ENCODE measurements at places on chromosomes 4 and X. TPM values are rescaled to one million over a fixed set of nuclear protein-coding genes. Genes with fewer than 3 reads are reported as not detected.

The COX7B2 gene
- not detected for total RNA-seq

The CXCL6 gene
- not detected for total RNA-seq

The YY2 gene
- 2.4 TPM for total RNA-seq

The SERPINA7 gene
- 0.20 TPM for total RNA-seq

The FAM241A gene
- 2.0 TPM for total RNA-seq

The BEX5 gene
- total RNA-seq = 12.7 TPM

DNA sequence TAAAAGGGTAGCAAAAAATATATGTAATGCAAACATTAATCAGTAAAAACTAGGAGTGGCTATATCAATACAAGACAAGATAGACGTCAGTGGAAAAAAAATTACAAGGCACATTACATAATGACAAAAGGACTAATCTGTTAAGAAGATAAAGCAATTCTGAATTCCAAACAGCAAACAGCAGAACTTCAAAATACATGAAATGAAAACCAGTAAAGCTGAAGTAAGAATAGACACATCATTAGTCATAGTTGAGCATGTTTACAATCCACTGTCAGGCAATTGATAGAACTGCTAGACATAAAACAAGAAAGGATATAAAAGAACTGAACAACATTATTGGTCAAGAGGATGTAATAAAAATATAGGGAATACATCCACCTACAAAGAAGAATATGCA lies 12.2 kb downstream of the SULT1B1 start:
- H3K4me3 ChIP-seq = no peak overlapping the region
- DNase-seq = no peak

GRCh38 chr4:123403080-123403604 lies 6.5 kb downstream of the SPRY1 start:
- H3K27ac ChIP-seq = no peak overlapping the region
- no peaks in the 10 kb centered on the region for H3K27me3 ChIP-seq
- no peaks in the 10 kb centered on the region for H3K4me1 ChIP-seq
- no peaks in the 10 kb centered on the region for H3K36me3 ChIP-seq

- DNase-seq = no peak
- no peaks in the 10 kb centered on the region for H3K36me3 ChIP-seq
- no peak overlapping the region for H3K4me3 ChIP-seq
- H3K4me1 ChIP-seq = no peaks in the 10 kb centered on the region
- H3K27ac ChIP-seq = no peak overlapping the region
Measured at GRCh38 chr4:165154482-165154881, 41.8 kb upstream of the TMEM192 start.

DNA sequence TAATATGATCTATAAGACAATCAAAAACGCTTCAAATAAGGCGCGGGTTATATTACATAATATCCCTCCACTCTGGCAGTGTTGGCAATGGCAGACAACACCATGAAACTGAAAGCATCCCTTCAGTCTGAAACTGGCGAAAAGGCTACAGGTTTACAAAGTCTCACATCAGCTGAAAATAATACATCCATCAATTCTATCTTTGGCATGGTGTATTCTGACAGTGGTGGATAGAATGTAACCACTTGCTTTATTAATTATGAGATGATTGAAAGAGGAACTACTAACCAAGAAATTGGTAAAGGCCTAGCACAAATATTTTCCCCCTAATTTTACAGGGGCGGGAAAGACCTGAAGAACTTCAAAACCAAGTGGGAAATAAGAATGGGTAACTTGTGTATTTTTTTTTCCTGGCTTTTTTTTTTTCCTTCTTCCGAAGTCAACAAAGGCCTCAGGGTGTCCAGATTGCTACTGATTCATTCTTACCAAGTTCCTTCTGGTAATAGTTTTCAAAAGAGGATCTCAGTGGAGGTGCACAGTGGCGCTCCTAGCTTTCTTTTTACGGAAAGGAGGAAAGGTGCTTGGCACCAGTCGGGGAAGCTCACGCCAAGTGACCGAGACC lies 728 bp downstream of the UBA6 start:
- no peaks in the 10 kb centered on the region for H3K27me3 ChIP-seq
- peak overlapping the region; percentile 75 for H3K4me3 ChIP-seq
- no peaks in the 10 kb centered on the region for H3K36me3 ChIP-seq

GRCh38 chr4:42501624-42502401 lies 104.5 kb downstream of the SHISA3 start:
- no peaks in the 10 kb centered on the region for H3K36me3 ChIP-seq
- no peak overlapping the region for H3K27ac ChIP-seq
- no peaks in the 10 kb centered on the region for H3K27me3 ChIP-seq

DNA sequence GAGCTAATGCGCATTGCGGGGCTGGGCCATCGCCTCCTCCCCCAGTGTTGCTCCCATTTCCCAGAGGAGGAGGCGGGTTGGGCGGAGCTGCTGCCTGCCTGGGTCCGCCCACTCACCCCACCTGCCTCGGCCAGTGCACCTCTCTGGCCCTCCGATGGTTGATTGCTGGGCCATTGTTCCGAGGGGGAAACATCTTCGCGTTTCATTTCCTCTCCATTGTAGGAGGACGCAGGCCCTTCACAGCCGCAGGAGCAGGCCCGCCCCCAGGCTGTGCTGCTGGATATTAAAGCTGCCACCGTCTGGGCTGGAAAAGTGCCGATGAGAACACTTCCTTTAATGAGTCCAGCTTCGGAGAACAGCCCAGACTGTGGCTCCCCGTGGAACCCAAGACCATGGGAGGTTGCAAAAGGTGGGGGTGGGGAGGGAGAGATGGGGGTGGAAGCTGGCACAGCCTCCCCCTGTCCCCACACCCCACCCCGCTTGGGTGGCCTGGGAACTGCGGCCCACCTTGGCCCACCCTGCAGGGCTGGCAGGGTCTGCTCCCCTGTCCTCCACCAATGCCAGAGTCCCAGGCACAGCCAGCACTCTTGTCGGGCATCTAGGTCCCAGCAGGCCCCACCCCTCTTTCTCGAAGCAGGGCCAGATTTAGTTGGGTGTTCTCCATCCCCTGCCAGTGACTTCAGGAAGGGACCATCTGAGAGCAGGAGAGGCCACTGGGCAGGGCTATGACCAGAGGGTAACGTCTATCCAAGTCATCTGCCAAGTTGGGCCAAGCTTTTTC lies 96.6 kb downstream of the ADRA2C start:
- no peaks in the 10 kb centered on the region for H3K4me1 ChIP-seq
- DNase-seq = no peak
- H3K27me3 ChIP-seq = no peaks in the 10 kb centered on the region

- no peaks in the 10 kb centered on the region for H3K36me3 ChIP-seq
- H3K27ac ChIP-seq = no peak overlapping the region
- peak overlapping the region; percentile 19 for H3K4me3 ChIP-seq
Measured at GRCh38 chr4:125368146-125368545, 53.4 kb downstream of the FAT4 start.

- DNase-seq = no peak
- H3K4me1 ChIP-seq = no peaks in the 10 kb centered on the region
- H3K4me3 ChIP-seq = no peak overlapping the region
- no peaks in the 10 kb centered on the region for H3K27me3 ChIP-seq
- no peak overlapping the region for H3K27ac ChIP-seq
Measured at GRCh38 chr4:120688791-120689190, 233.7 kb downstream of the PRDM5 start.

DNA sequence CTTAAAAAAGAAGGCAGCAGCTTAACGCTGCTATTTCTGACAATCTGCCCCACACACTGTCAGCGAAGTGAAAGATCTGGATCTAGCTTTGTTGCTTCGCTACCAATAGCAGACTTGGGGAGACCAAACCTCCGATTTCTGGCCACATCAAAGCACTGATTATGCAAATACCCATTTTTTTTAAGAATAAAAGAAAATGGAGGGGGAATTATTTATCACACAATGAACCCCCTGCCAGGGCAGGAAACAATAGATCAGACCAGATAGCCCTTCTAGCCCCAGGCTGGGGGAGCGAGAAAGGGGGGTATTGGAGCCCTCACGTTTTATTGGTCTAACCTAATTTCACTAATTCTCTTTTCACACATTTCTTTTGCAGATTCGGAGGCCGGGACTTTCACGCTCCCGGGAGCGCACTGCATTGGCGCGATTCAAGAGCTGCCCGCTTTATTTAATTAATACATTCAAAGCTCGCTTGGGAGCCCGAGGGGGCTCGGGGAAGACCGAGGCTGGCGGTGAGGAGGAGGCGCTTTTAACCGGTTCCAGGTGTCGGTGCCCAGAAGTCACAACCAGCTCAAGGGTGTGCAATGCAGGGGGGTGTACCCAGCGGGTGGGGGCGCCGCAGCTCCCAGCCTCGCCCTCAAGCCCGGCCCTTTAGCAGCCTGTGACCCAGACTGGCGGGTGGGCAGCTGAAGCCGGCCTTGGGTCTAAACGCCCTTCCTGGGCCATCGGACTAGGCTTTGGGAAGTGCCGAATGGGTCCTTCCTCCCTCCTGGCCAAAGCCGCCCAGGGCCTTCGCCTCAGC lies 5.5 kb downstream of the NEUROG2 start:
- no peak overlapping the region for H3K27ac ChIP-seq
- H3K4me3 ChIP-seq = no peak overlapping the region
- H3K27me3 ChIP-seq = no peaks in the 10 kb centered on the region
- no peaks in the 10 kb centered on the region for H3K36me3 ChIP-seq
- H3K4me1 ChIP-seq = peaks cover 18% of the 10 kb centered on the region

DNA sequence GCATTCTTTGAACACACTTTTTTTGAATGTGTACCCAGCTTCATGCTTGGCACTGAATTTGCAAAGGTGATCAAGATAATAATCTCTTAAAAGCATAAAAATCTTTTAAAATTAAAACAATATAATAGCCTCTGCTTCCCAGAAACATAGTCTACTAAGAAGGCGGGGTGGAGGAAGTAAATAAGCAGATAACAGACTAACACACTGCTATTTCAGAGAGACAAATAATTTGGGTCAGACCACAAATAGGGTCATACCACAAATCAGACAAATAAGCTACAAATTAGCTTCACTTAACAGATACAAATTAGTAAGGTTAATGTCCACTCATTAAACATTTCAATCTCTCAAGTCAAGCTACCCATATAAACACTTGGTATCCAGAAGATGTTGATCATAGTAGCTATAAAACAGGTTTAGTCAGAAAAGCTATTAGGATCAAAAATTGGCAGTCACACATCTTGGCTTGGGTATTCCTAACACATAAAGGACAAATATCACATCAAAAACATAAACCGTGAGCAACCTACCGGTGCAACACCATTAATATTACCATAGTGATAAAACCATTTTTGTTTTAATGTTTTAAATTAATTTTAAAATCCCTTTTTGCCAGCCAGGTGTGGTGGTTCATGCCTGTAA lies 47.3 kb downstream of the PPP3CA start:
- no peak for DNase-seq
- no peak overlapping the region for H3K27ac ChIP-seq
- no peak overlapping the region for H3K4me3 ChIP-seq
- no peaks in the 10 kb centered on the region for H3K36me3 ChIP-seq
- no peaks in the 10 kb centered on the region for H3K4me1 ChIP-seq
- H3K27me3 ChIP-seq = no peaks in the 10 kb centered on the region

- no peaks in the 10 kb centered on the region for H3K36me3 ChIP-seq
- no peak for DNase-seq
- no peaks in the 10 kb centered on the region for H3K27me3 ChIP-seq
- no peaks in the 10 kb centered on the region for H3K4me1 ChIP-seq
Measured at GRCh38 chr4:25677157-25677556, 21.5 kb downstream of the SLC34A2 start.

- no peak overlapping the region for H3K27ac ChIP-seq
- no peaks in the 10 kb centered on the region for H3K36me3 ChIP-seq
- H3K4me1 ChIP-seq = no peaks in the 10 kb centered on the region
- no peak for DNase-seq
- no peaks in the 10 kb centered on the region for H3K27me3 ChIP-seq
Measured at GRCh38 chr4:86482306-86483172, 111.6 kb upstream of the PTPN13 start.

- no peaks in the 10 kb centered on the region for H3K27me3 ChIP-seq
- H3K4me1 ChIP-seq = no peaks in the 10 kb centered on the region
- no peak overlapping the region for H3K27ac ChIP-seq
- DNase-seq = no peak
- H3K4me3 ChIP-seq = no peak overlapping the region
Measured at GRCh38 chrX:31506360-31506759, 434.5 kb upstream of the FTHL17 start.

DNA sequence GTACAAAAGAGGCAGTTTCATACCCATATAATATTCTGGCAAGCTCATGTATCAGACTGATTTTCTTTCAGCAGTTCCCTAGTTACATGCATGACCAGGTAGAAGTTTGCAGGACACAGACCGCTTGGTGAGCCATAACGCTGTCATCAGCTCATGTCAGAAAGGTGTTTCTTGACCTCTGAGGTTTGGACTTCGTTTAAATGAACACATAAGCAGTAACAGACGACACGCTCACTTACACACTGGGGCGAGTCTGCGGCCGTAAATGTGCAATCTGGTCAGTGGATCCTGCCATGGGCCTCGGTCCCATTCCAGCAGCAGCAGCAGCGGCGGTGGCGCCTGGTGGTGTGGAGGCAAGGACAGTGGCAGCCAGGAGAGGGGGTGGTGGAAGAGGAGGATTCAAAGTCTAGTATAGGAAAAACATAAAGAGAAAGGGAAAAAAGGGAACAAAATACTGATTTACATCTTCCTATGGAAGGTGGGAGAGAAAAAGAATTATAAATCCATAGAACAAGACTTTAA lies 111.9 kb upstream of the CBR4 start:
- no peaks in the 10 kb centered on the region for H3K4me1 ChIP-seq
- DNase-seq = no peak
- no peak overlapping the region for H3K4me3 ChIP-seq
- no peaks in the 10 kb centered on the region for H3K27me3 ChIP-seq
- H3K36me3 ChIP-seq = no peaks in the 10 kb centered on the region

- no peaks in the 10 kb centered on the region for H3K4me1 ChIP-seq
- H3K27me3 ChIP-seq = no peaks in the 10 kb centered on the region
- no peaks in the 10 kb centered on the region for H3K36me3 ChIP-seq
- no peak overlapping the region for H3K4me3 ChIP-seq
- no peak overlapping the region for H3K27ac ChIP-seq
Measured at GRCh38 chr4:85728464-85728863, 253.5 kb downstream of the ARHGAP24 start.

DNA sequence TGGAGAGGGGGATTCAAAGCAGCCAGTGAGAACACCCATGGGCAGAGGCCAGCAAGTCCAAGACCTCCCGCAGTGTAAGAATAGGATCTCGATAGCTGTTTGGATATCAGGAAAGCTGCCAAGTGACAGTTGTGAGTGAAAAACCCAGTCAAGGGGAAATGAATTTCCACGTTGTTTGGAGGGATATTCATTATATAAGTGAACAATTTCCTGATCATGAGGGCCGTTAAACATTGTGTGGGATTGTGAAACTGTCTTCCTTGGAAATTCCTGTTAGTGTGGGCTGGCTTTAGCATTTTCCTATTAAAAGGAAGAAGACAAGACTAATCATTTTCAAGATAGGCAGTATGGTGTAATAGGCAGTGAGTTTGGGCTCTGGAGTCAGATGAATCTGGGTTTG lies 15.0 kb downstream of the CLDN2 start:
- DNase-seq = no peak
- no peak overlapping the region for H3K4me3 ChIP-seq
- no peak overlapping the region for H3K27ac ChIP-seq
- H3K36me3 ChIP-seq = no peaks in the 10 kb centered on the region
- H3K4me1 ChIP-seq = no peaks in the 10 kb centered on the region

DNA sequence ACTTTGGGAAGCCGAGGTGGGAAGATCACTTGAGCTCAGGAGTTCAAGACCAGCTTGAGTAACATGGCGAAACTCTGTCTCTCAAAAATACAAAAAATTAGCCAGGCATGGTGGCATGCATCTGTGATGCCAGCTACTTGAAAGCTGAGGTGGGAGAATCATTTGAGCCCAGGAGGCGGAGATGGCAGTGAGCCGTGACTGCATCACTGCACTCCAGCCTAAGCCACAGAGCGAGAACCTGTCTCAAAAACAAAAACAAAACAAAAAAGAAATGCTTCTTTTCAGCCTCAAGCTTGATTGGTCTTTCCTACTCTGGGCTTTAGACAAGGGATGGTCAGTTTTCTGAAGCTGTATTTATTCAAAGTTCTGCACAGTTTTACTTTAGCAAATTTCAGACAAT lies 15.8 kb upstream of the DHRSX start:
- DNase-seq = no peak
- no peaks in the 10 kb centered on the region for H3K4me1 ChIP-seq
- H3K36me3 ChIP-seq = no peaks in the 10 kb centered on the region
- no peak overlapping the region for H3K27ac ChIP-seq
- H3K4me3 ChIP-seq = no peak overlapping the region
- no peaks in the 10 kb centered on the region for H3K27me3 ChIP-seq

Measured in ovary (tissue), 10 donors.